ENCODE measurements at places on chromosomes 4 and X.
A peak's percentile ranks its signal among the peaks of the same experiment; 100 is the strongest.

- DNase-seq, result no peak
Measured at GRCh38 chrX:73868916-73869315, 305.9 kb downstream of the CHIC1 start.

DNA sequence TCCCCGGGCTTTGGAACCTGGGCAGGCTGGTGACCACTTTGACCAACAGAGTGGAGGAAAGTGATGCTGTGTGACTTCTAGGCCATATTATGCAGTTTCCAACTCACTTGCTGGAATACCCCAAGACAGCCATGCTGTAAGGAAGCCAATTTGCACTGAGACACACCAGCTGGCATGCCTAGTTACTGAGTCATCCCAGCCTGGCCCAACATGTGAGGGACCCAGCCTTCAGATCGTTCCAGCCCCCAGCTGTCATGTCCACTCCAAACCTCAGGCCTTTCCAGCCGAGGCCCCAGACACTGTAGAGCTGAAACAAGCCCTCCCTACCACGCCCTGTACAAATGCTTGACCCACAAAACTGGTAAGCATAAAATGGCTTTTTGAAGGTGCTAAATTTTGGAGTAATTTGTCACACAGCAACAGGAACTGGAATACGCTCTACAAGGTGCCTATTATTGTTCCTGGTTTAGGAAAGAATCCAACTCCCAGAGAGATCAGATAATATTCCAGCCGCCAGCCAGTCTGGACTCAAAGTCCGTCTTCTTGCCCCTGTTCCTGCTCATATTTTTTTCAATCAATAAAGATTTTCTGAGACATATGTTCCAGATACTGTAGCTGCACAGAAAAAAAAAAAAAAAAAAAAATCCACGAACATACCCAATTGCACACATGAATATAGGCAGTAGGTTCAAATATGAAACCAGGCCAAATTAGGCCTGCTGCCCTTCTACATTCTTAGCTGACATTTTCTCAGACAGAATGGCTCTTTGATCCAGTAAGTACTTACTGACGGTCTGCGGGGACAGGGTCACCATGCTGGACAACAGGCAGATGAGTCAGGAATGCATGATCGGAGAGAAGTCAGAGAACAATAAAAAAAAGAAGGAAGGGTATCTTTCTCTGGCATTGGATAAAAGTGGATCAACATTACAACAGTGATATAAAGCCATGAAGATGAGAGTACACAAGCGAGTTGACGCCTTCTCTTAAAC is 35.1 kb downstream of the SH3KBP1 start:
- peak; percentile 57 for DNase-seq

GRCh38 chr4:137510557-137511265 is 21.6 kb downstream of the PCDH18 start:
- peak; percentile 2 for DNase-seq

GRCh38 chr4:154485127-154485773 is 6.3 kb downstream of the DCHS2 start:
- no peak for DNase-seq

GRCh38 chrX:35006361-35006760 is 63.8 kb downstream of the FAM47B start:
- no peak for DNase-seq

- DNase-seq, result no peak
Measured at GRCh38 chr4:121148000-121148399, 16.1 kb downstream of the TNIP3 start.

DNA sequence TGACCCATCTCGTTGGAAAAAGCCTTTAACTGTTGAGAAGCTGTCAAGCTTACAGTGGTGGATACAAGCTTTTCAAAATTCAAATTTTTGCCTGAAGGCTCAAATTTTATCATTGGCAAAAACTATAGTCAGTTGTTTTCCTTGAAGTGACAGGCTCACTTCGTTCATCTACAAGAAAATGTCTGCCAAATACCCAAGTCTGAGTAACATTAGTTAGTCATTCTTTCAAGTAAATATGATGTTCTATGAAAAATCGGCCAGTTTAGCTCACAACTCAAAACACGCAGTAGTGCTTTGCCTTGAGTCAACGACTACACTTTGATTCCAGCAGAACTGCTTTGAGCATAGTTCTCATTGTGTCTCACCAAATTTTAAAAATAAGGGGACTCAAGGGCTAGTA is 170.3 kb upstream of the MAMLD1 start:
- DNase-seq, result no peak

DNA sequence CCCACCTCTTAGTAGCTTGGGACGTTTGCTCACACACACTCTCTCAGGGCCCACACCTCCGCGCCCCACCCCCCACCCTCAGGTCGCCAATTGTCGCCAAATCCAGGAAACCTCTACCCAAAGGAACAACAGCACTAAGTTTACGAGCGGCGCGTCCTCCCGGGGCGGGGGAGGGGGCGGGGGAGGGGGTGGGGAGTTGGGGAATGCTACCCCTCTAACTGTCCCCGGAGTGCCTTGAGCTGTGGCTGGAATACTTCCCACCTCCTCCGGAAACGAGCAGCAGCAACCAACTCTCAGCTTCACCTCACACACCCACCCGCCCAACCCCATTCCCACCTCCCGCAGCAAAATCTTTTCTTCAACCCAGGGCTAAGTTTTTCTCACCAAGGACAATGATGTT is 135.6 kb upstream of the ZIC3 start:
- DNase-seq, result no peak

GRCh38 chr4:128823025-128823661 is 13.6 kb downstream of the JADE1 start:
- no peak for DNase-seq

DNA sequence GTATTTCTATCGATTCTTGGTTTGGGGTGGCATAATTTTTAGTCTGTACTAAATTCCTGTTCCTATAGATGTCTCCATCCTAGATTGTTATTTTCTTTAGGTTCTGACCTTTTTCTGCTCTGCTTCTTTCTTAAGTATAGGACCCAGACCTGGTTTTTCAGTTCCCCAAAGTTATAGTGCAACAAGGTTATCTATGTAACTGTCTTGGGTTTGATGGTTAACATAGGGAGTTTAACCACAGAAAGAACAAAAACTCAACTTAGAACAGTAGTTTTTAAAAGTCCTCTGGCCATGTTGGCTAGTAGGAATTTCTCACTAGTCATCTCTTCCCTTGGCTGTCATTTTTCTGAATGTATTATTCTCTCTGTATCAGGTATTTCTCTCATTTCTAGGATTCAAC is 38.8 kb upstream of the MAD2L1 start:
- no peak for DNase-seq

GRCh38 chr4:154491341-154492271 is at the start of gene DCHS2:
TSS of gene DCHS2 (minus strand) at chr4:154491799. CDS start at chr4:154491355, 444 bp downstream.
- DNase-seq, result peak; percentile 58

- no peak for DNase-seq
Measured at GRCh38 chr4:49032440-49033161, 46.5 kb downstream of the CWH43 start.

GRCh38 chr4:77148078-77148477 is 8.9 kb upstream of the CCNG2 start:
- DNase-seq, result peak; percentile 69

- DNase-seq, result peak; percentile 42
Measured at GRCh38 chr4:186719925-186720694, 3.5 kb downstream of the FAT1 start.

DNA sequence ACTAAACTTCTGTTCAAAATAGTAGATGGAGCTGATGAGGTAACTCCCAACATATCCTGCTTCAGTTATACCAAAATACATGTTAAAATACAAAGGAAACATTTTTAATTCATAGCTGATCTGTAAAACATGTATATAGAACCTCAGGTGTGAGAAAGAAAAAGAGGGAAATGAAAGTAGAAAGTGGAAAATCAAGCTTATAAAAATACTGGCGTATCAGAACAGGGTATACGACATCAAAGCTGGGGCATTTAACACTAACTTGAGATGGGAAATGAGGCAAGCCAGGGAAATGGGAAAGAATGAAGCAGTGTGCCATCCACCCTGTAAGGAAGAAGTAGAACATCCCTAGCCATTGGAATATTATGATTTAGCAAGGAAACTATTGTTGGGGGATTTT is 767.5 kb downstream of the DMD start:
- DNase-seq, result no peak

DNA sequence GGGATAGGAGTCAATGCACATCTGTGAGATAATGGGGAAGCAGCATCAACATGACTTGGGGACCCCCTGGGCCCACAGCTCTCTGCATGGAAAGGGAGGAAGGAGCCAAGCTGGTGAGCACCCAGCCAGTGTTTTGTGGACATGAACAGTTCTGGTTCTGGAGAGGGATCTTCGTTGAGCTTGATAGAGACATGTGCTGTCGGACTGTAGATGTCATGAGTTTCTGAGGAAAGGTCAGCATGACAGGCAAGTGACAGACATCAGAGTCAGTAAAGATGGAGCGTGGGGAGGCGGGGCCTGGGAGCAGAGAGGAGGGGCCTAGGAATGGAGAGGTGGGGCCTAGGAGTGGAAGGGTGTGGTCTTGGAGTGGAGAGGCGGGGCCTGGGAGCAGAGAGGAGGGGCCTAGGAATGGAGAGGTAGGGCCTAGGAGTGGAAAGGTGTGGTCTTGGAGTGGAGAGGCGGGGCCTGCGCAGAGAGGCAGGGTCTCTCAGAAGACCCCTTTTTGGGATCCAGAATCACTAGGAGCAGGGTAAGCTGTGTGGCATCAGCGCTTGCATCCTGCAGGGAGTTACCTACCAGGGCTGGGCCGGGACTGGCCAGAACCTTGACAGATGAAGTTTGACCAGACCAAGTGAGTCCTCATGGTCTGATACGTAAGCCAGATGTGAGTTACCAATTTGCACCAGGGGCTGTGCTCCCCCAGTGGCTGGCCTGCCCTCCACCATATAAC is 33.7 kb downstream of the PIGG start:
- DNase-seq, result no peak

GRCh38 chr4:1154126-1154522 is 18.3 kb downstream of the SPON2 start:
- DNase-seq, result no peak

GRCh38 chrX:107683124-107683895 is 55.0 kb downstream of the PRPS1 start:
- DNase-seq, result peak; percentile 78

- DNase-seq, result no peak
Measured at GRCh38 chrX:94424456-94424855, 750.5 kb downstream of the FAM133A start.

DNA sequence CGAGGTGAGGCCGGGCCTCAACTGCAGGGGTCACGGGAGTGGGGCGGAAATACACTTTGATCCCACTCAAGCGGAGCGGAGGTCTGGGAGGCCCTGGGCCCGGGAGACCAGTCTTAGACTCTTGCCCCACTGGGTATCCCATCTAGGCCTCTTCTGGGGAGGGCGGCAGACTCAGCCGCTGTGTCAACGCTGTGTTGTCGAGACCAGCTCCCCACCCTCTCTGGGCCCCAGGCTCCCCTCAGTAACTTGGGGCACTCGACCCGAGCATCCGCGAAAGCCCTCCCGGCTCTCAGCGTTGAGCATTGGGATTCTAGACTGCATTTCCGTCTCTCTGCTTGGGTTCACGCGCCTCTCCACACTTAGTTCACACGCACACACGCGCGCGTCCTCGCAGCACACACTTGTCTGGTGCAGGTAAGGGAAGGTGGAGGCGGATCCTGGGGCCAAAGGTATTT is 1.7 kb downstream of the NKX3-2 start:
- DNase-seq, result no peak

GRCh38 chr4:11334887-11335286 is 93.8 kb downstream of the HS3ST1 start:
- no peak for DNase-seq

GRCh38 chr4:151417766-151418376 is 8.9 kb downstream of the FHIP1A start:
- peak; percentile 85 for DNase-seq

DNA sequence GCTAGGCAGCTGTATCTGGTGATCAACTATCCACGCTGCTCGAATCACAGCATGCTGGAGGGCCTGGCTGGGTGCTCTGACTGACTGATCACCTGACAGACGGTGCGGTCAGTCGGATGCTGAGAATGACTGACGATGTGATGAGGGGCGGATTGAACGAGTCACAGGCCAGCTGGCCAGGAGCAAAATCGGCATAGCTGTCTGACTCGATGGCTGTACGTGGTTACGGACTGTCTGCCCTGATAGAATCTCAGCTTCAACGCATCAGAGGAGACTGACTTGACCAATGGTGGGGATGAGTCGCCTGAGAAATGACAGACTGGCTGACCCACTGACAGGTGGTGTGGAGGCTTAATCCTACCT is 1.0 kb upstream of the SUV39H1 start:
- peak; percentile 8 for DNase-seq

GRCh38 chr4:29538889-29539646 is 1181.1 kb upstream of the PCDH7 start:
- no peak for DNase-seq

DNA sequence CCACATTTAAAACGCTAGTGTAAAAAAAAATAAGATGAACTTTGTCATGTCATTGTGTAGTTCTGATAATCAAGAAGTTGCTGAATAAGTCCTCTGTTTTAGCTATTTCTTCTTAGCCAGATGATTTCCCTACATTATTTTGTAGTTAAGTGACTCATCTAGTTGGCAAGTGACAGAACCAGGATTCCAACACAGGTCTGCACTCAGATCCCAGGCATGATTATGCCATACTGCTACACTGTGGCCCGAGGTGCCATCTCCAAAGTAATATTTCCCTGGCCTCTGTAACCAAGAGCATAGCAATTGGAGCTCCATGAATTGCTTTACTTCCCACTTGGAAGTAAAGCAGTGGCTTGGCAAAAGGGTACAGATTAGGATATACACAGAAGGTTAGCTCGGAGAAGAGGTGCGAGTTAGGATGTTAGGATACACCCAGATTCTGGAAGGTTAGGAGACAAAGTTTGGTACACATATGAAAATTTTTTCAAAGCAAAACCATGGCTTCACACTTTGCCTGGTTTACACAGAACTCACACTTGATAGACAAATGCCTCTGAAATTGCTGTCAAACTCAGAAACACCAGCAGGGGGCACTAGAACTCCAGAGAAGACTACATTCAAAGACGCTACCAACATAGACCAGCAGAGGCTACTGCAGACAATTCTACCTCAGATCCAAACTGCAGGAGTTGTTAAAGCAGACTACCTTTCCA is 41.4 kb downstream of the SRPX2 start:
- DNase-seq, result peak; percentile 74

- DNase-seq, result no peak
Measured at GRCh38 chr4:140729344-140730049, 26.7 kb downstream of the TBC1D9 start.

- peak; percentile 70 for DNase-seq
Measured at GRCh38 chr4:4575284-4576211, 33.7 kb upstream of the STX18 start.

DNA sequence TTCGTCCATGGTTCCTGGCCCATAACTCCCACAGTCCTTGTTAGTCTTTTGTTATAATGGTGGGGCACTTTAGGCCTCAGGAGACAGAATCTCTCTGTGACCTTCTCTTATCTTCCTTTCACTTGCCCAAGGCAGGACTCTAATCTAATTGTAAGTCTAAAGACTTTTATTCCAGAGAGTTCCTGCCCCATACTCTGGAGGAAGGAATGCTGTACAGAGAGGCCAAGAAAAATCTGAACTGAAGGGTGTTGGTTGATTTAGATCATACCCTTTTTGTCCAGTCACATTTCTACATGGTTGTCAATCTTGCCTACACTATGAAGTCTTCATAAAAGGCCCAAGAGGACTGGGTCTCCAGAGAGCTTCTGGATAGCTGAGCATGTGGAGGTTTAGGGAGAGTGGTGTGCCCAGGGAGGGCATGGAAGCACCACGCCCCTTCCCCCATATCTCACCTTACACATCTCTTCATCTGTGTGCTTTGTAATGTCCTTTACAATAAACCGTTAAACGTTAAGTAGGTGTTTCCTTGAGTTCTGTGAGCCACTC is 84.5 kb downstream of the AFF1 start:
- DNase-seq, result peak; percentile 27

All from small intestine (tissue), 16 donors.